Peyer's patch (tissue), 4 donors: ENCODE measurements at places on chromosomes 7 and 10. TPM values are rescaled to one million over a fixed set of nuclear protein-coding genes. Genes with fewer than 3 reads are reported as not detected.

The SLC26A5 gene
- not detected for total RNA-seq

The ARMC3 gene
- not detected for total RNA-seq

The ADCY1 gene
- total RNA-seq = 0.19 TPM

The IGF2BP3 gene
- total RNA-seq = 1.1 TPM

The HYAL4 gene
- 0.53 TPM for total RNA-seq

The PON1 gene
- total RNA-seq = not detected

The LEP gene
- not detected for total RNA-seq

The EPO gene
- not detected for total RNA-seq

The ANKRD61 gene
- total RNA-seq = not detected

The LRIT1 gene
- not detected for total RNA-seq

The CDK14 gene
- total RNA-seq = 13.1 TPM

The IFIT2 gene
- 3.3 TPM for total RNA-seq

The ERVW-1 gene
- total RNA-seq = not detected

The GNG11 gene
- total RNA-seq = 2.9 TPM

The SLC18A3 gene
- not detected for total RNA-seq

The CTAGE15 gene
- 11.6 TPM for total RNA-seq

The WDR86 gene
- 5.9 TPM for total RNA-seq

The MRC1 gene
- total RNA-seq = 9.1 TPM

The CPN1 gene
- total RNA-seq = not detected
